Panc1 (cell line): ENCODE measurements at places on chromosomes 12 and 14. TPM values are rescaled to one million over a fixed set of nuclear protein-coding genes. Genes with fewer than 3 reads are reported as not detected.

The DAAM1 gene
- total RNA-seq: 13.3 TPM

The CRIP1 gene
- 1,056 TPM for total RNA-seq

The CBLN3 gene
- total RNA-seq: 1.0 TPM

The KRT79 gene
- not detected for total RNA-seq

The DENND5B gene
- 36.8 TPM for total RNA-seq

The SOX5 gene
- total RNA-seq: 0.23 TPM

The PGF gene
- 7.3 TPM for total RNA-seq

The SLC4A8 gene
- 18.8 TPM for total RNA-seq

The PYM1 gene
- 32.2 TPM for total RNA-seq

- H3K27me3 ChIP-seq: no peaks in the 10 kb centered on the region
- H3K27ac ChIP-seq: no peak overlapping the region
- no peak for DNase-seq
- H3K4me3 ChIP-seq: no peak overlapping the region
Measured at GRCh38 chr14:64405295-64405694, 17.1 kb downstream of the MTHFD1 start.

- DNase-seq: no peak
- peak overlapping the region; percentile 96 for H3K27ac ChIP-seq
- peaks cover 41% of the 10 kb centered on the region for H3K36me3 ChIP-seq
- H3K4me3 ChIP-seq: peak overlapping the region; percentile 86
Measured at GRCh38 chr12:130872179-130873096, 572 bp downstream of the RAN start.

DNA sequence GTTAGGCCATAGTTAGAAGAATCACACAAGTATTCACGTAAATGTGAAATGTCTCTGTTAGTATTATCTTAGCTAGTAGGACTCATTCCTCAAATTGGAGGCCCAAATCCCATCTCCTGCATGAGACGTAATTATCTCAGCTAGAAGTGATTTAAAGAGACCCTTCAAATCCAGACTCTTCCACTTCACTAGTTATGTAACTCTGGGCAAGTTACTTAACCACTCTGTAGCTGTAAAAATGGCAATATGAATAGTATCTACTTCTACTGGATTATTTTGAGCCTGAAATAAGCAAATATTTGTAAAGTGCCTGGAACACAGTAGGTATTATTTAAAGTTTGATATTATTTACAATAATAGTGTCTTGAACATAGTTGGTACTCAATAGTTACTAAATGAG lies 28.4 kb upstream of the CDKL1 start:
- no peak overlapping the region for H3K27ac ChIP-seq
- H3K4me1 ChIP-seq: no peaks in the 10 kb centered on the region
- H3K27me3 ChIP-seq: no peaks in the 10 kb centered on the region
- H3K4me3 ChIP-seq: no peak overlapping the region
- no peak for DNase-seq

- H3K27ac ChIP-seq: no peak overlapping the region
- H3K36me3 ChIP-seq: no peaks in the 10 kb centered on the region
- DNase-seq: no peak
- H3K27me3 ChIP-seq: 0 out of 2 replicates have a peak, but pooled peaks cover 2% of the 10 kb centered on the region
Measured at GRCh38 chr14:76146976-76147375, 4.7 kb upstream of the GPATCH2L start.

- no peaks in the 10 kb centered on the region for H3K36me3 ChIP-seq
- no peak overlapping the region for H3K27ac ChIP-seq
- H3K27me3 ChIP-seq: no peaks in the 10 kb centered on the region
- no peaks in the 10 kb centered on the region for H3K4me1 ChIP-seq
Measured at GRCh38 chr14:22532345-22533056, 56.5 kb downstream of the DAD1 start.

DNA sequence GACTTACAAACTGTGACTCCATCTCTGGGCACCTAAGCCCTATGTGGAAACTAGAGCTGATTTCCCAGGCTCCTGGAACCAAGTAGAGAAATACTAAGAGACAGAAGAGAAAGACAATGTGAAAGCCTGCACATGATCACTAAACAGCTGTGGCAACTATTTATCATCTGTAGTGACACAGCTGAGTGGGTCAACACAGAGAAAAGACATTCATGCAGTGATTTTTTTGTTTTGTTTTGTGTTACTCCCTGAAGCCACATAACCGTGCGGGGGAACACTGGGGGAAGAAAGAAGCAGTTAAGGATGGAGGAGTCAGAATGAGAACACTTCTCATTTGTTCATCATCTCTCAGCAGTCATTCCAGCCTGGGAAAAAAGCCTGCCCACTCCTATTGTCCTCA lies 1.5 kb downstream of the PRR4 start:
- no peaks in the 10 kb centered on the region for H3K4me1 ChIP-seq
- H3K36me3 ChIP-seq: no peaks in the 10 kb centered on the region
- no peak for DNase-seq
- H3K27me3 ChIP-seq: no peaks in the 10 kb centered on the region
- H3K27ac ChIP-seq: no peak overlapping the region
- H3K4me3 ChIP-seq: no peak overlapping the region

DNA sequence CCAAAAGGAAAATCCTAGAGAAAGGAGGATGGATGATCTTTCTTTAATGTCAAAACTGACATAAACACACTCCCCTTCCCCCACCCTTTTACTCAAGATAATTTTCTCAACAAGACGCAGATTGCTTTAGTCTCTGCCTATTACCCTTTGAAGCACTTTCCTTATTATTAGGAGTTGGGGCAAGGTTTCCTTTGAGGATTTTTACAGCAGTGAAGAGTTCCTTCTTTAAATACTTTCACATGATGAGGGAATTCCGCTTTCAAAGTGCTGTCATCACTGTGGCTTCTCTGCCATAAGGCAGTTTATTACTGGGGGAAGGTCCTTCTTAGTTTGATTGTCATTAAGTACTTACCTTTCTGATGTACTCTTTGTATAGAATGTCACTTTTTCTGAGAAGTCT lies 172.1 kb downstream of the MSRB3 start:
- no peaks in the 10 kb centered on the region for H3K4me1 ChIP-seq
- H3K4me3 ChIP-seq: no peak overlapping the region
- no peak for DNase-seq
- H3K36me3 ChIP-seq: no peaks in the 10 kb centered on the region

DNA sequence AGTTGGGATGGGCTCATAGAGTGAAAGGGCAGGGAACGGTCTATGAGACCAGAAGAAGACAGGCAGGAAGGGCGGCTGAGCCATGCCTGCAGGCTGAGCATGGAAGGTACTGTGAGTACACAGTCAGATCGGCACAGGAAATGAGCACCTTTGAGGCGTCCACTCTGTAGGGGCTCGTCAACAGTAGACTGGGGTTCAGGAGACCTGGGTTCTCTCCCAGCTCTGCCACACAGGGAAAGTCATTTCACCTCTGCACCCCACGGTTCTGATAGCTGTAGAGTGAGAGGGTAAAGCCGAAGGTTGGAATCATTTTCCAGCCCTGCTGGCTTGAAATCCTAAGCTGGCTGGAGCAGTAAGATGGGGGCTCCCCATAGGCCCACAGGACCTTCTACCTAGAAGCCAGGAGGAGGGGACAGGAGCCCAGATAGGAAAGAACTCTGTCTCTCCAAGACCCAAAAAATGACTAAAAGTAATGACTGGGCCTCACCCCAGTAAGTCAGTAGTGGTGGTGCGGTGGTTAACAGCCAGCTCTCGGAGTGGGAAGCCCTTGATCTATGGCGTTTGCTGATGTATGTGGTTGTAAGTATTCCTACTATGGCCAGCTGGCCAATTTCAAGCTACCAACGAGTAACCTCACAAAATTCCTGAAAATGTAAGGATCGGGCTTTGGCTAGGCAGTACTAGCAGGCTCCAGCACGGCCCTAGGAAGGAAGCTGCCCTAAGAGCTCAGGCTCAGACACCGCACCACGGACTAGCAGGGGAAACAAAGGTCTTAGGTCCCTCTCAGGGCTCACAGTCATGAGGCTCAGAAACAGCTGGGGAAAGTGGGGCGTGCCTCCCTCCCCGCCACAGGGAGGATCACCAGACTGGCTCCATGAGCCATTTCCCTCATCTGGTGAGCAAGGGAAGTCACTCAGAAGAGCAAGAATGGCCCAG lies 10.3 kb upstream of the CD27 start:
- no peaks in the 10 kb centered on the region for H3K36me3 ChIP-seq
- no peaks in the 10 kb centered on the region for H3K27me3 ChIP-seq
- no peak for DNase-seq
- no peak overlapping the region for H3K27ac ChIP-seq

- no peak for DNase-seq
- no peaks in the 10 kb centered on the region; the same call in 1 of the 2 replicates for H3K36me3 ChIP-seq
- H3K27ac ChIP-seq: no peak overlapping the region
- no peaks in the 10 kb centered on the region for H3K4me1 ChIP-seq
Measured at GRCh38 chr14:50647753-50648152, 20.4 kb downstream of the SAV1 start.

DNA sequence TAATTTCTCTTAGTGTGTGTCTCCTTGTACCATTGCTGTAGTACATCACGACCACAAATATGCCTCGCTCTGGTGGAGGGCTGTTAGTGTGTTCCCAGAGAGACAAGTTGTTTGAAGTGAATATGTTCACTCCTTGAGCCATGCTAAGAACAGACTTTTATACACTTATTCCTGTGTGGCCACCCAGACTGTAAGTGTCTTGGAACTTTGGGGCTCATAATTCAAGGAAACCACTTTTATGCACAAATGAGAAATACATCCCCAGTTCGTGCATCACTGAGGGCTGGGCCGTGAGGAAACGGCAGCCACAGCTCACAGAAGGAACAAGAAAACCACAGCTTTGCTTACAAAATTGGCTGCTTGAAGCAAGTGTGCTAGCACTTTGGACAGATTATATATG lies 362.2 kb upstream of the DDHD1 start:
- H3K4me3 ChIP-seq: no peak overlapping the region
- no peaks in the 10 kb centered on the region for H3K36me3 ChIP-seq
- no peaks in the 10 kb centered on the region for H3K4me1 ChIP-seq
- DNase-seq: no peak
- H3K27ac ChIP-seq: no peak overlapping the region
- H3K27me3 ChIP-seq: no peaks in the 10 kb centered on the region

DNA sequence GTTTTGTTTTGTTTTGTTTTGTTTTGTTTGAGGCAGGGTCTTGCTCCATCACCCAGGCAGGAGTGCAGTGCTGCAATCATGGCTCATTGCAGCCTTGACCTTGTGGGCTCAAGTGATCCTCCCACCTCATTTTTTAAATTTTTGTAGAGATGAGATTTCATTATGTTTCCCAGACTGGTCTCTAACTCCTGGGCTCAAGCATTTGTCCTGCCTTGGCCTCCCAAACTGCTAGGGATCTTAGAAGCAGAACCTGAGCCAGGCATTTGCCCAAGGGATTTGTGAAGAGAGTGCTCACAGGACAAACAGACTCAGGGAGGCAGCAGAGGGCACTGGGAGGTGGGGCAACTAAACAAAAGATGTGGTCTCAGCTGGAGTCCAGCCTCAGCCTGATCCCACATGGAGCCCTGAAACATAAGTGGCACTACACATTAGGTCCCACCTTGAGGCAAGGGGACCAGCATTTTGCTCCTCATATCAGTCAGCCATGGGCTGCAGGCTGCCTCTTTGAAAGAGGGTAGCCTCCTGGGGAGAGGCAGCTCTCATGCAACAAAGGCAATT lies 86.2 kb upstream of the CMKLR1 start:
- no peak overlapping the region for H3K27ac ChIP-seq
- no peak for DNase-seq
- no peaks in the 10 kb centered on the region for H3K36me3 ChIP-seq

DNA sequence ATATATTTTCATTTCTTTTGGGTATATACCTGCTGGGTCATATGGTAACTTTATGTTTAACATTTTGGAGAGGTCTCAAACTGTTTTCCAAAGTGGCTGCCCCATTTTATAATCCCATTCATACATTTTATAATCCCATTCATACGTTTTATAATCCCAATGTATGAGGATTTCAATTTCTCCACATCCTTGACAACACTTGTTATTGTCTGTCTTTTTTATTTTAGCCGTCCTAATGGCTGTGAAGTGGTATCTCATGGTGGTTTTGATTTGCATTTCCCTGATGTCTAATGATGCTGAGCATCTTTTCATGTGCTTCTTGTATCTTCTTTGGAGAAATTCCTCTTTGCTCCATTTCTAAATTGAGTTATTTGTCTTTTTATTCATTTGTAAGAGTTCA lies 6.7 kb upstream of the CFL2 start:
- H3K27ac ChIP-seq: no peak overlapping the region
- no peaks in the 10 kb centered on the region for H3K36me3 ChIP-seq
- no peaks in the 10 kb centered on the region for H3K27me3 ChIP-seq
- H3K4me3 ChIP-seq: no peak overlapping the region

DNA sequence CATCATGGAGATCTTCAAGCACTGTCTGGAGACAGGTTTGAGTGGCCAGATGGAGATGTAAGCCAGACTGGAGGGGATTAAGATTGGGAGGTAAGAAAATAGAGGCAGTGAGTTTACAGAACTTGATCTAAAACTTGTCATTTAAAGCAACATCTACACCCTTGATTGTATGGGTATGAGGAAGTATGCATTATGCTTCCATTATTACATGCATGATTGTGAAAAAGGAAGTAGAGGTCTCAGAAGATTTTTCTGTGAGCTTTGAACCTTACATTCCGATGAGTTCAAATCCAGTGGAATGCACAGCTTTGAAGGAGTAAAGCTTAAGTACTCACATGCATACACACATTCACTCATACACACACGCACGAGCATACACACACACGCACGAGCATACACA lies 550.8 kb downstream of the MED13L start:
- no peak for DNase-seq
- no peaks in the 10 kb centered on the region for H3K27me3 ChIP-seq
- no peak overlapping the region for H3K4me3 ChIP-seq
- no peak overlapping the region for H3K27ac ChIP-seq
- H3K4me1 ChIP-seq: no peaks in the 10 kb centered on the region
- H3K36me3 ChIP-seq: no peaks in the 10 kb centered on the region

DNA sequence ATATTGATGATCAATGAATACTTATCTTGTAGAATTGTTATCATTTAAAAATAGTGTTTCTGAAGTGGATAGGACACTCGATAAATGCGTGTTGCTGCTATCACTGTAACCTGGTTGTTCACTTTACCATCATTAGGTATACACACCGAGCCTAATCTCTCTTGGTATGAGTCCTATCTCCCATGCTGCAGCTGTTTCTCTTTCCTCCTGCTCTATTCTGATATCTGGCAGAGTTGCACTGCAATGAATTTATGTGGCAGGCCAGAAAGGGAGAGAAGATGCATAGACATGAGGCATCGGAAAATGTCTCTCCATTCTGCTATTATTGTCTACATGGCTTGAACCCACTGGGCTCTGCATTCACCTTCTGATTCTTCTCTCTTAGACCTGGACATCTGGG lies 26.7 kb downstream of the KCNK10 start:
- no peak overlapping the region for H3K27ac ChIP-seq
- no peaks in the 10 kb centered on the region for H3K36me3 ChIP-seq
- H3K4me1 ChIP-seq: no peaks in the 10 kb centered on the region
- DNase-seq: no peak

GRCh38 chr12:87120440-87120839 lies 864.2 kb upstream of the MGAT4C start:
- no peak overlapping the region for H3K4me3 ChIP-seq
- no peak for DNase-seq
- no peaks in the 10 kb centered on the region for H3K4me1 ChIP-seq
- H3K27me3 ChIP-seq: no peaks in the 10 kb centered on the region

GRCh38 chr14:32998433-32998832 lies 59.8 kb downstream of the NPAS3 start:
- no peak overlapping the region for H3K4me3 ChIP-seq
- no peaks in the 10 kb centered on the region for H3K27me3 ChIP-seq
- H3K36me3 ChIP-seq: no peaks in the 10 kb centered on the region
- H3K27ac ChIP-seq: no peak overlapping the region
- H3K4me1 ChIP-seq: no peaks in the 10 kb centered on the region
